ENCODE measurements at places on chromosomes 5 and 9. TPM values are rescaled to one million over a fixed set of nuclear protein-coding genes. Genes with fewer than 3 reads are reported as not detected.

Gene TRPM6
- total RNA-seq: 0.32 TPM

GRCh38 chr5:155008669-155009068 lies 4.9 kb upstream of the KIF4B start:
- no peak for DNase-seq

DNA sequence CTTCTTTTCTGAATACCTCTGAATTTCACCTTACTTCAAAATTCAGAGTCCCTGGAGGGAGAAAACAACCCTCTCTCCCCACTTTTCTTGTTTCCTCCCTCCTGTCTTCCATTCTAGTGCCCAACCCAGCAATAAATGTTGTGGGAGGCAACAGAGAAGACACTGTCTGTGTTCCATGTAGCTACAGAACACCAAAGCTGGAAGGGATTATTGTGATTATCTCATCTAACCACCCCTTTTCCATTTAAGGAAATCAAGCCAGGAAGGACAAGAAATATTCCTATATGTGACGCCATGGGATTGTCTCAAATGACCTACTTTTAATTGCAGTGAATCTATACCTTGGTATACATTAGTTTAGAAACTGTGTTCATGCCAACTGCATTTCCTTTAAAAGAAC lies 476.6 kb upstream of the TNC start:
- no peak for DNase-seq

DNA sequence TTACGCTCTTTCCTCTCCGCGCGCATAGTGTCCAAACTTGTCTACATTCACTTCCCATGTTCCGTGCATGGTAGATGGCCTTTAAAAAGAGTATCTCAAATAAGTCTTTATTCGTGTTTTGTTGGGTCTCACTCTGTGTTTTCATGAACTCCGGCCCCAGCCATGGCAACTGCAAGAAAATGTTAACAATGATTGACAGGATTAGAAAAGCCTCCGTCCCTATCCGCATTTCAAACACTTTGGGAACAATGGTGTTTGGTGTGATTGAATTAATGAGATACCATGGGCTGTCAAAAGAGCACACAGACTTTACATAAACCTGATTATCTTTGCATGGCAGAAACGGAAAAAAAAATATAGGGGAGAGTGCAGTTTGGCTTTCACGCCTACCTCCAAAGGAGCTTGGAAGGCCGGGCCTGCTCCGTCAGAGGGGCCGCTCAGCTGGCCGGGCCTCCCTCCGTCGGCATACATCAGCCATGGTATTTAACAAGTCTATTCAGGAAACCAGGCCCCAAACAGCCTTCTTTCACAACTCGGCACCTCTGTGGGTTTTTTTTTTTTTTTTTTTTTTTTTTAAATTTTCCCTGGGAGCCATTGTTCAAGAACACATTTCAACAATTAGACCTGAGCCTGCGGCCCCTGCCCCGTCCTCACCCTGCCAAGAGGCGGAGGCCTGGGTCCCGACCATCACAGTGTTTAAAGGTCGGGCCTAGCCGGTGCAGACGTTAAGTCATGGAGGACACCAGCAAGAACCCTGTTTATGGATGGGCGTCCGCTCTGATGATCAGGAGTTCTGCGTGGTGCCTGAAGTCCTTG lies 323.8 kb upstream of the IRX4 start:
- no peak for DNase-seq

All from left ventricle myocardium superior (tissue), 1 donor.